ENCODE measurements at places on chromosomes 4 and X.

- DNase-seq = no peak
These were observed 162.2 kb downstream of the DCHS2 start for GRCh38 chr4:154329268-154329868.

DNA sequence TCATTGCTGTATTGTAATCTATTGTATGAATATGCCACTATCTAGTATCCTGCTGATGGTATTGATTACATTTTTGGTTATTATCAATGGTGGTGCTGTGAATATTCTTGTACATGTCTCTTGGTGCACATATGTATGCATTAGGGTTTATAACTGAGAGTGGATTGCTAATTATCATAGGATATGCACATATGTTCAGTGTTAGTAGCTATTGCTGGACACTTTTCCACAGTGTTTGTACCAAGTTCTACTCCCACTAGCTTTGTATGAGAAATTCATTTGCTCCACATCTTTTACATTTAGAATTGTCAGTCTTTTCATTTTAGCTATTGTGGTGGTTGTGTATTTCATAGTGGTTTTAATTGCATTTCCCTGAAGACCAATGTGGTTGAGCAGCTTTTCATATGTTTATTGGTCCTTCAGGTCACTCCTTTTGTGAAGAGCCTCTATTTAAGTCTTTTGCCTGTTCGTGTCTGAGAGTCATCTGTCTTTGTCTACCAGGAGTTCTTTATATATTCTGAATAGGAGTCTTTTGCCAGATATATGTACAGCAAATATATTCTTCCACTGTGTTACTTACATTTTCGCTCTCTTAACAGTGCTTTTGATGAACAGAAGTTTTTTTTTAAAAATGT lies 87.1 kb downstream of the TBC1D19 start:
- DNase-seq = no peak

- DNase-seq = no peak
These were observed 268.1 kb downstream of the THOC2 start for GRCh38 chrX:123464709-123465108.

DNA sequence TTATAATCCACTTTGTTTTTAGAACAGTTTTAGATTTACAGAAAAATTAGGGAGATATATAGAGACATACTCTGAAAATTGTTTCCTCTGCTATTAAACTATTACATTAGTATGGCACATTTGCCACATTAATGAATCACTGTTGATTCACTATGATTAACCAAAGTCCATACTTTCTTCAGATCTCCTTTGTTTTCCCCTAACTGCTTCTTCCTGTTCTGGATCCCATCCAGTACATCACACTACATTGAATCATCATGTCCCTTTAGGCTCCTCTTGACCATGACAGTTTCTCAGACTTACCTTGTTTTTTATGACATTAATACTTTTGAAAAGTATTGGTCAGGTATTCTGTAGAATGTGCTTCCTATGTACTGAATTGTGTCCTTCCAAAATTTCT lies 109.2 kb upstream of the EDNRA start:
- no peak for DNase-seq

DNA sequence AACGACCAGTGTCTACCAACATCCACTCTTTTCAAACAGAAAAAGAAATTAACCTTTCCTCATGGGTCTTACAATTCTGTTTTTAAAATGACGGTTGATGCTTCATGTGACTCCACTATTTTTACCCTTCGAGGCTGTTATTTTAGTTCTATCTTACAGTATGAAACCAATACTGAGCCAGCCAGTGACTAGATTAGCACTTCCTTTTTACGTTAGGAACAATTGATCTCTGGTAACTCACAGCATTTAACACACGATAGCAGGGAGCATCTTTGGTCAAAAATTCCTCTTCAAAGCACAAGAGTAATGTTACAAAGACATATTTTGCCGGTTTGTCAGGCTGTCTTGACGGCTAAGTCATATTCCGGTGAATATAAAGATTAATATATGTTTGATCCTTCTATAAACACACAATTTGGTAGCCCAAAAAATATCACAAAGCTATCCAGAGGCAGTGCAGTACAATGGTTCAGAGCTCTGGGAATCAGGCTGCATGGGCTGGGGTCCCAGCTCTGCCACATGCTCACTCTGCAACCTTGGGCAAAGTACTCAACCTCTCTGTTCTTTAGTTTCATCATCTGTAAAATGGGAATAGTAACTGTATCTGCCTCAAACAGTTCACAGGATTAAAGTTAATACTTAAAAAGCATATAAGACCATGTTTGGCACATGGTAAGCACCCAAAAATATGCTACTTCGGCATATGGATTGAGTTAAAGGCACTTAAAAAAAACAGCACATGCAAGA lies 62.9 kb upstream of the TXK start:
- DNase-seq = no peak
